ENCODE measurements at places on chromosomes 5 and 9.

GRCh38 chr9:129685220-129685932 is 19.9 kb downstream of the PRRX2 start:
- DNase-seq, result peak; percentile 57

DNA sequence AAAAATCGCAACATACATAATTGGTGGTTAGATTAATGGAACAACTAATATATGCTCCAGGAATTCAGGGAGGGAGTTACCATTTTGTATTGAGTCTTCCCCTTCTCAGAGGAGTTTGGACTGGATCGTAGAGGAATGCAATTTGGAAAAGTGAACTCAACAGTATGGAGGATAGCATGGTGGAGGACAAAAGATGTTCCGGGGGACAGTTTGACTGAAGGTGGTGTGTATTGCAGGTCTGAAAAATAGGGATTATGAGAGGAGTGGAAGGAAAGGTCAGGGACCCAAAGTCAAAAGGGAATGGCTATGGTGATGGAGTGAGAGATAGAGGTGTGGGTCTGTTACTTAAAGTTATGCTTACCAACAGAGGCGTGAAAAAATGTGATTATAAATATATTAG is 1.5 kb downstream of the DNAJC21 start:
- no peak for DNase-seq

GRCh38 chr9:98236901-98237487 is 18.5 kb downstream of the TBC1D2 start:
- no peak for DNase-seq

- DNase-seq, result no peak
Measured at GRCh38 chr5:42636946-42637345, 119.7 kb upstream of the CCDC152 start.

DNA sequence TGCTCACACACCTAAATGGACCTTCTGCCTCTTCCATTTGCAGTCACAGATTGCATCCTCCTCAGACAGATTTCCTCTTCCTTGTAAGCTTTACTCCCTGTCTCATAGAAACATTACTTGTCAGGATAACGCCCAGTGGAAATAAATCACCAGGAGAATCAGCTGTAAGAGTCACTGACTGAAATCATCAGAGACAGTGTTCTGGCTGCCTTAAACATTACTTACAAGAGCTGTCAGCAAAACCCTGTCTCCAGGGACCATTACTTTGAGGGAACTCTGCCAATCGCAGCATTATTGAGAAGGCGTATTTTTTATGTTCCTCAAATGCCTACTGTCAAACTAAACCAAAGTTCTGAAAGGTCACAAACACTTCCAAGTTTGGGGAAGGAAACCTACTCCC is 5.9 kb downstream of the DPYSL3 start:
- DNase-seq, result no peak

- no peak for DNase-seq
Measured at GRCh38 chr5:43615445-43616184, 12.6 kb downstream of the NNT start.

GRCh38 chr9:114282104-114282485 is 40.8 kb upstream of the ORM1 start:
- no peak for DNase-seq

DNA sequence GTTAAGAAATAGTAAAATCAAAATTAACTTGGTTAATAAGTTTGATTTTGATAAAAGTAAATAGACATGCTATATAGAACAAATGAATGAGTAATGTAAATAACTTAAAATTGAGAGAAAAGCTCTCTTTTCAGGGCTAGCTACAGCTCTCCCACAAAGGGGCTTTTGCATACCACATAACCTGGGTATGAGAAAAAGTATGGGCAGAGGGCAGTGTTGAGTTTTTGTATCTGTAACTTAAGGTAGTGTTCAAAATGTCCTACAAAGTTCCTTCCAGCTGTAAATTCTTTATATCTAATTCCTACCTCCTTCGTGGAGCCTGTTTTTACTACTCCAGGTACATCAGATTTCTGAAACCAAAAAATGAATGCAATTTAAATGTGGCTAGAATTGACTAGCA is 18.9 kb upstream of the TTC33 start:
- no peak for DNase-seq

GRCh38 chr9:127526655-127527559 is 75.6 kb downstream of the LRSAM1 start:
- DNase-seq, result no peak

DNA sequence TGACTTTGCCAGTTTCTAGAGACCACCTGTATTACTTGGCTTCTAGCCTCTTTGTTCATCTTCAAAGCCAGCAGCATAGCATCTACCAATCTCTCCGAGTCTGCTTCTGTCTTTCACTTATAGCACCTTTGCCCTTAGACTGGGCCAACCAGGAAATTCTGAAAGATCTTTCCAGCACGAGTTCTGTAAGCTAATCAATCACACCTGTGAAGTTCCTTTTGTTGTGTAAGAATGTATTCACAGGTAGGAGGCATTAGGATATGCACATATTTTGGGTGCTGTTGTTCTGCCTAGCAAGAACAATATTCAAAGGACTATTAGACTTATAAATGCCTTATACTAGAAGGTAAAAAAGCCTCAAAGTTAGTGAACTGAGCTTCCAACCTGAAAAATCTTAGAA is 232.1 kb downstream of the CDH12 start:
- no peak for DNase-seq

Measured in ACHN (cell line).